Upper lobe of left lung (tissue), 6 donors: ENCODE measurements at places on chromosomes 3 and 15.
A peak's percentile ranks its signal among the peaks of the same experiment; 100 is the strongest.

DNA sequence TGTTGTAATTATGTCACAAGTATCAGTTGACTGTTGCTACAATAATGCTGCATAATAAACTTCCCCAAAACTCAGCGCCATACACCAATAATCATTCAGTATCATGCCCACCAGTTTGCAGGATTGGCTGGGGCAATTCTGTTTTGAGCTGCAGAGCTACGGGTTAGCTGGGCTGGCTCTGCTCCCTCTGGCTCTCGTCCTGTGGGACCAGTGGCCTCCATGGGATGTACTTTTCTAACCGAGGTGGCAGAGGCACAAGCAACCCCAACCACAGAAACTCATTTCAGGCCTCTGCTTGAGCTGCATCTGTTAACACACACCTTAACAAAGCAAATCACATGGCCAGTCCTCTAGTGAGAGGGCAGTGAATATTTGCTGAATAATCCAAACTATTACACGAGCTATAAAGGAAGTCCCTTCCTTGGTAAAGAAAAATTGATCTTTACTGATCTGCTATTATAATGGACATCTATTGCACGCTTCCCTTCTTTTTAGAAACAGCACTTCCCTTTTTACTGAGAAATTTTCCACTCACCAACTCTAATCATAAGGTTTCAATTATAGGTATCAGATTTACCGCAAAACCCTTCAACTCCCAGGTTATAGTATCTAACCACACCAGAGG lies 10.9 kb upstream of the BCL2A1 start:
- no peak for DNase-seq

DNA sequence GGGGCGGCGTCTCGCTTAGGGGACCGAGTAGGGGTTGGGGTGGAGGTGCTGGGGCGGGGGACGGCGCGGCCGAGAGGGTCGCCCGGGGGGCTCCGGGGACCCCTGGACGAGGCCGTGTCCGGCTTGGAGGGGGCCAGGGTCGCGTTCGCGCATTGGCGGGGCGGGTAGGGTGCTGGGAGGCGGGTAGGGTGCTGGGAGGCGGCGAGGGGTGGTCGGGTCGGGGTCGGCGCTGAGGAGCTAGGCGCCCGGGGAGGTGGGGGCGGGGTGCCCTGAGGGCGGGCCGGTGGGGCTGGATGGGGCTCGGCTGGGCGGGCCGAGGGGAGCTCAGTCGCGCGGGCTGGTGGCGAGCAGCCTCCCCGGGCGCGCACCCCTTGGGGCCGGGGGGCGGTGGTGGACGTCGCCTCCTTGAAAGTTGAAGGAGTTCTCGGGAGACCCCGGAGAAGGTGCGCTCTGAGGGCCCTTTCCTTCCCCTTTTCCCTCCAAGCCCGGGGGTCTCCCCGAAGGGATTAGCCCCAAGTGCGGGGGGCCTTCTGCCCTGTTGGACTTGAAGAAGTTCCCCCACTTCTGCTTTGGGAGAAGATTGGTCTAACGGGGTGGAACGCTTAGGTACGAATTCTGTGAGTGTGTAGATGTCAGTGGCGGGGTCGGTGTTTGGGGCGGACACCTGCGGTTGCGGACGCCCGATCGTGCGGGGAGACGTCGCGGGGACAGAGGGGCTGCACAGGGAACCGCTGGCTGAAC lies 543 bp downstream of the MEF2A start:
- DNase-seq: peak; percentile 83

DNA sequence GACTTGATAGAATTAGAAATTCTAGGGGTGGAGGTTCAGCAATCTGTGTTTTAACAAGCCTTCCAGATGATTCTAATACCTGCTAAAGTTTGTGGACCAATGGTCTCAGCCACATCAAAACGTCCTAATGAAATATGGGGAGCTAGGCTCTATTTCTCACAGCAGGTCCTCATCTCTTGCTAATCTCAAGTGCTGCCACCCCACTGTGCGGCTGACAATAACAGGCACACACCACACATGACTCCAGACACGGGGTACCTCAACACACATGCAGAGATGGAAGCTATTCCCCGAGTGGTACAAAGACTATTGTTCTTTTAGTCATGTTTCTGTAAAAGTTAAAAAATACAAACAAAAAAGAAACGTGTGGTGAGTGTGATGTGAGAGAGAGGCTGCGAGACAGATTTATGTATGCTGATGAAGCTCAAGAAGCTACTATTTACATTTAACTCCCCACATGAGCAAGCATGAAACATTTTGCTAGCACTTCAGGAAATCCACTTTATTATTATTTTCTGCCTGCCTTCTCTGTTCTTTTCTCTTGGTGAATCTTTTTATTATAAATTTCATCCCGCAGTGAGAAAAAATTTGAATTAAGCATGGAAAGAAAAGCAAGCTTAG lies 405.6 kb downstream of the MAGI1 start:
- DNase-seq: no peak

GRCh38 chr3:61505197-61505596 lies 56.2 kb upstream of the PTPRG start:
- no peak for DNase-seq

GRCh38 chr3:154089421-154090420 lies 31.5 kb upstream of the ARHGEF26 start:
- DNase-seq: no peak

DNA sequence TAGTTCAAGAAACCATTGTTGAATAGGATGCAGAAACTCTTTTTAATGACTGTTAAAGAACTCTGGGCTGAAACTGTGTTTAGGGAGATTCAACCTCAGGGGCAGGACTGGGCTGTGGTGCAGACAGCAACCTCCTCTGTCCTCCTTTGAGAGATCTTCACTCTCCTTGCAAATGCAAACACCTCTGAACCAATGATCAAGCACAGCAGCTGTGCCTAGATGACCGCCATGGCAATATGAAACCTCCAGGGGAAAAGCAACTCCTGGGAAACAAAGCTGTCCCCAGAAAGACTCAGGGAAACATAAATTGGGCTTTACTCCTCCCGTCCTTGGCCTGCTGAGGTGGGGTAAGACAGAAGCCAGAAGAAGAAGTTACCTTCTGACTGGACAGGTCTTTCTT lies 52.6 kb downstream of the TBC1D2B start:
- DNase-seq: no peak

GRCh38 chr3:110343376-110343775 lies 728.2 kb upstream of the NECTIN3 start:
- no peak for DNase-seq
